Suppressor macrophage treated with lipopolysaccharide for 1 hour (primary cell): ENCODE measurements at places on chromosomes 12 and 14.

DNA sequence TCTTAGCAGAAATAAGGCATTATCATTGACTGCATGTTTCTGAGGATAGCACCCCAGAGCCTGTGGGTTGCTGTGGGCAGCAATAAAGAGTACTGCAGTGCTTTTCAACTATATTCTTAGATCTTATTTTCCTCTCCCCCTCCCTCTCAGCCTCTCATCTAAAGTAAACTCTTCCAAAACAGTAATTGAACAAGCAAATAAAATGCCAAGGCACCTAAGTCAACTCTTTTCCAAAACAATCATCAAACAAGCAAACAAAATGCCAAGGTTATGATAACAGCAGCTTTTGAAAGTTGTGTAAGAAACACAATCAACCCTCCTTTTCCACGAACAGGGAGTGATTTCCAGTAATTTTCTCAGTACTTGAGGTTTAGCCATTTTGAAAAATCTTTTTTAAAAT is 1542.6 kb downstream of the AACS start:
- no peak for DNase-seq

- peak; percentile 36 for DNase-seq
These were observed 33.9 kb downstream of the SCARB1 start for GRCh38 chr12:124829708-124830304.

- DNase-seq: no peak
These were observed 185.1 kb upstream of the DDHD1 start for GRCh38 chr14:53338192-53338591.

DNA sequence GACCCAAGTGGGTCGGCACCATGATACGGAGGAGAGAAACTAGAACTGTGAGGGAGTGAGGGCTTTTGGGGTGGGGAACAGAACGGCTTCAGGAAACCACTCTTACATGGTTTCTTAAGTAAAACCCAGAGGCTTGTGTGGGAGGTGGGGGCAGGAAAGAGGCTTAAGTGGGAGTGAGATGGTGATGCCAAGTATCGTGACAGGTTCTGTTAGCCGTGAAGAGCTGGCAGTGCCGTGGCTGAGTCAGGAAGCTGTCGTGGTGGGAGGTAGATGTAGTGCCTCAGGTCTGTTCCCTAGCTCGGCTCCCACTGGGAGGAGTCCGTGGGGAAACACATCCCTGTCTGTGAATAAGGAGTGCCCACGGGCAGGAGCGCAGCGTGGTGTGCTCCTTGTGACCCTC is 185.8 kb upstream of the FKBP4 start:
- peak; percentile 49 for DNase-seq

DNA sequence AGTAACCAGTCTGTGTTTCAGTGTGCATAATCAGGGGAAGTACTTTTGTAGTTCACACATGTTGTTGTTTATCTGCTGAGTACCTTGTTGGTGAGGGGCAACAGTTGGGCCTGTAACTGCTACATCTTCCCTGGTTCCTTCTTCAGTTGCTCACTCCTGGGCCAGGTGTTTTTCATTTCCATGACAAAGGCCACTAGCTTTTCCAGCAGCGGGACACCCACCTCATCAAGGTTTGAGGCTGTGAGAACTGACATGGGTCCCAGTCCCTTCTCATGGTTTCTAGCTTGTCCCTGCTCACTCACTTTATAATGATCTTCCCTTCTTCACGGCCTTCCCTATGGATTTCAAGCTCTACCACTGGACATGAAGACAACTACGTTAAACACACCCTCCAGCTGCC is 1.5 kb upstream of the NOXRED1 start:
- no peak for DNase-seq

- peak; percentile 45 for DNase-seq
These were observed 53.1 kb downstream of the SIX6 start for GRCh38 chr14:60561845-60562746.

- DNase-seq: no peak
These were observed 8.3 kb upstream of the WSCD2 start for GRCh38 chr12:108120863-108121165.

- DNase-seq: no peak
These were observed 39.1 kb upstream of the CRADD start for GRCh38 chr12:93638095-93638494.

DNA sequence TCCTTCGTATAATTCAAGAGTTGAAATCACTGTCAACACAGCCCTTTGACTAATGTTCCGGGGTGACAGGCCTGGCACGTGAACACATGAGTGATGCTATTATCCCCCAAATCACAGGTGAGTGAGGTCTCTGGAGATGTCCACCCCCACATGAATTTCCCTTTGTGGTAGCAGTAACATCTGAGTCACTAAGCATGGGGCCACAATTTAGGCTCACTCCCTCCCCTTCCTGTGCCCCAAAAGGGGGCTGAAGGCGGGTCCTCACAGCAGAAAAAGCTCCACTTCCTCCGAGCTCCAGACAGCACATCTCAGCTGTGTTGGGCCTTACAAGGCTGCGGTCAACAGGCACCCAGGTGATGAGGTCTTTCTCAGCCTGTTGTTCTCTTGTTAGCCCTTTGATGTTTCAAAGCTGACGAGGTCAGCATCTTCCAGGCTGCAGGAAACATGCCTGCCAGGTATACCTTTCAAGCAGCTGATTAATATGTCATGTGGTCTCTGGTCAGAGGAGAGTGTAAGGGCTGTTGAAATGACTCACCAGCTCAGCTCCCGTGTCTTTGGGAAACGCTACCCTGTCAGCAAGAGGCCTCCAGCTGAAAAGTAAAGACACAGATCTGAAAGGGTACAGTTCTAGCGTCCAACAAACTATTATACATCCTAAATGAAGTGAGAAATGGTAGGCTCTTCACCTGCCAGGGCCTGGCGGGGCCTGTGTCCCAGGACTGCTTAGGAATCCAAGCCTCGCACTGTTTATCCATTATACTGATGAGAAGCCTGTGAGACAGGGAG is 107.3 kb downstream of the ZFP36L1 start:
- peak; percentile 45 for DNase-seq

DNA sequence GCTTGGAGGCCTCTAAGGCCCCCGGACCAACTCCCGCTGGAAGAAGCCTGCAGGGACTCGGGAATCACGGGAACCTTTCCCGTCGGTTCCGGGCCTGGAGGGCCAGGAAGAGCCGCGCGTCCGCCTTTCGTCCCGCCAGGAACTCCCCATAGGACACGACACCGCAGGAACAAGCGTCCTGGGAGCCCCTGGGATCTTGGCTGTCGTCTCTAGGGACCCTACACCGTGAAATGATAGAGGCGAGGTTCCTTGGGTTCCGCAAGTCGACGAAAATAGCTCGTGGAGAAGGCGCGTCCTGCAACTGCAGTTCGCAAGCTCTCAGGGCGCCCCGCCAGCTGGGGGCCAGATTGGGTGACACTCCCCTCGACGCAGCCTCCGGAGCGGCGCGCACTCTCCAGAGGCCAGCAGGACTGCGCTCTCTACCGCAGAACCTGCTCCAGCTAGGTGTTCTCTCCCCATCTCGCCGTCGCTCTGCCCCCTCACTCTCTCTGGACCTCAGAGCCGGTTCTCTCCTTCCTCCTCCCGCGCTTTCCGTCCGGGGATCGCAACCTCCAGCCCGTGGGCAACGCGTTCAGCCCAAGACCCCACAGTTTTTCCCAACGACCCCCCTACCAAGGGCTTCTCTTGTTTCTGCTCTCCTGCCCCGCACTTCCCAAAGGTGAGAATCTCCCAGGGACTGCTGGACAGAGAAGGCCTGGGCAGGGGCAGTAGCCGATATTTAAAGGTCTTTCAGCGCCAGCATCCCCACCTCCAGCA is 776 bp downstream of the BMP4 start:
- DNase-seq: no peak

GRCh38 chr12:11509326-11509725 is 114.0 kb upstream of the PRB2 start:
- no peak for DNase-seq

DNA sequence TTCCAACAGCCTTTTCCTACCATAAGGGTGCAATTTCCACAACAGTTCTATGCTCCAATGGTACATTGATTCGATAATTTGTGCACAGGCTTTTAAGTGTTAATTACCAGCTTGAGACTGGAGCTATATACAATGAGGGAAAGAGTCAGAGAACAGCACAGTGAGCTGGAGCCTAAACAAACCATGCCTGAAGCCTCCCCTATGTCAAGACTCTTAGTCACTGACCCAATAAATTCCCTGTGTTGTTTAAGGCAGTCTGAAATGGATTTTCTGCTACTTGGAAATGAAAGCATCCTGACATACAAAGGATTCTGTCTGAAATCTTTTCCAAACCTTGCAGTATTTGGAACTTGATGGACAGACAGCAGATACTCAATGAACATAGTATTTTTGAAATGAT is 149.0 kb downstream of the EFCAB11 start:
- DNase-seq: no peak

DNA sequence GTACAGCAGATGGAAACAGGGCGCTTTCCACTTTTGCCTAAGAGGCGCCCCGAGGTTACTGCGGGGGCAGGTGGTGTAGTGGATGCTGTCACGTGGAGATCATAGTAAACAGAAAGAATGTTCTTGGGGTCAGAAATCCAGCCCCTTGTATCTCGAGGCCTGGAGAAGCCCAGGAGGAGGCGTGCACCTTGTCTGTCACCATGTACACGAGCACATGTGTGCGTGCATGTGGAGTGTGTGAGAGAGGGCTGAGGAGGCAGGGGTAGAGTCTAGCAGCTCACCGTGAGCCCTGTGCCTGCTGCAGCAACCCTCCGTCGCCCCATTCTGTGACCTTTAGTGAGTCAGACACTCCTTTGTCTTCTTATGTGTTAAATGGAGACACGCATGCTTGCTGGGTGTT is 59.0 kb downstream of the CACNA1C start:
- no peak for DNase-seq

- DNase-seq: no peak
These were observed 862 bp downstream of the KLRB1 start for GRCh38 chr12:9606736-9607372.

DNA sequence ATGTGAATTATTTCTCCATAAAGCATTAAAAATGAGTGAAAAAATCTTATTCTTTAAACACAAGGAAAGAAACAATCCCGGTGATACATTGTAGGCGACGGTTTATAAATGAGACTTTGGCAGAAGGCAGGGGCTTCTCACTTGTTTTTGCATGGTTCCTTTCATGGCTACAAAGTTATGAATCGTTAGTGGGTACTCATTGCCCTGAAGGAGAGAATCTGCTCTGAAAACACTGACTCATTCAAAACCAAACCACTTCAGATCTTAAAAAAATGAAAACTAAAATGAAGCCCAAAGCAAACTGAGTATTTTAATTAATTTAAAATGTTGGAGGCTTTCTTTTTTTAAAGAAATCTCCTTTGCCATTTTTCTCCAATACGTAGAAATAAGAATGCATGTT is 41.4 kb upstream of the AMIGO2 start:
- DNase-seq: no peak

GRCh38 chr14:68756000-68756481 is 36.8 kb downstream of the ZFP36L1 start:
- no peak for DNase-seq

DNA sequence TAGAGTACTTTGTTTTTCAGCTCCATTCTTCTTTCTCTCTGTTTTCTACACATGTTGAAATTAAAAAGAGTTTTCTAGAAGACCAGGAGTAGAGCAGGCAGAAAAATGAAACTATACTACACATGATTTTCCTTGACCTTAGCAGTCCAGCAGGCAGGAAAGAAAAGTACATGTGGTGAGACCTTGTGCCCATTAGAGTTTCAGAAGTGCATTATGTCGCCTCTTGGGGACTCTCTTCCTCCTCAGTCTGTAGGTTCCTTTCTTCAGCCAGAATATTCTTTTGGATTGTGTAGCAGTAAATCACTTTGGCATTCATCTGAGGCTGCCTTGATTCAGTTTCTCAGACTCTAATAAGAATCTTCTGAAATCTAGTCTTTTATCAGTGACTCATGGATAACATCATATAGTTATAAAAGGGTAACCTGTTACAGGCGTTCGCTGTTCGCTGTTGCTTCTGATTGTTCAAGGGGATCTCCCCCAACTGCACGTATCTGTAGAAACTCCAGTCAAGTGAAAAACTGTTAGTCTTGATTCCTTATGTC is 161.8 kb downstream of the ANO4 start:
- DNase-seq: no peak

DNA sequence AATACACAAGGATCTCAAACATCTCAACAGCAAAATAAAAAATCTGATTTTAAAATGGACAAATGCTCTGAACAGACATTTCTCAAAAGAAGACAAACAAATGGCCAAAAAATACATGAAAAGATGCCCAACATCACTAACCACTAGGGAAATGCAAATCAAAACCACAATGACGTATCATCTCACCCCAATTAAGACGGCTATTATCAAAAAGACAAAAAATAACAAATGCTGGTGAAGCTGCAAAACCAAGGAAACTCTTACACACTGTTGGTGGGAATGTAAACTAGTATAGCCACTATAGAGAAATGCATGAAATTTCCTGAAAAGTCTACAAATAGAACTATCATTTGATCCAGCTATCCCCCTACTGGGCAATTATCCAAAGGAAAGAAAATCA is 145.0 kb downstream of the BTG1 start:
- no peak for DNase-seq

GRCh38 chr12:56128670-56129205 is 671 bp downstream of the ESYT1 start:
- DNase-seq: peak; percentile 39

DNA sequence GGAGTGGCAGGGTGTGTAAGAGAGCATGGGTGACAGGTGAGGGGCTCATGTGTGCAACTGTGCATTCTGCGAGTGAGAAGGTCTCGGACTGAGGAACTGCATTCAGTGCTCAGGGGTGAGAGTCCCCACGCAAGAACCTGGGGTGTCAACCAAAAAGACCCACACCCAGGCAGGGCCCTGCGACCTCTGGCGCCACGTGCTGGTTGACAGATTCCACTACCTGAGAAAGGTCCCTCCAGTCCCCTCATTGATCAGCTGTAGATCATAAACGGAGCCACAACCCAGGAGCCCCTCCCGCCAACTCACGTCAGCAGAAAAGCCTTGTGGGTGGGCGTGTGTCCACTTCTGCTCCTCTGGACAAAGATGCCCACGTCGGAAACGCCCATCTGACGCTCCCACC is 98.7 kb downstream of the ASCL4 start:
- no peak for DNase-seq

DNA sequence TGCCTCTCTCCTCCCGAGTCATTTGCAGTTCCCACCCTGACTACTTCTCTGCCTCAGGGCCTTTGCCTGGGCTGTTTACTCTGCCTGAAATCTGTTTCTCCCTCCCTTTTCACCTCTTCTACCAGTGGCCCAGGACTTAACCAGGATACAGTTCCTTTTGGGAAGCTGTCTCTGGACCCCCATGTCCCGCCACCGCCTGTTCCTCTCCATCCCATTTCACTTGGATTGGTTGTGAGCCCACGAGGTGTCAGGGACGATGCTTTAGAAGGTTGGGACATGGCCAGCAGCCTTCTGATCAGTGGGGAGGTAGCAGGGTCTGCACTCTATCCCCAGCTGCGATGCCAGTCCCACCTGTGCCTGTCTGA is 51.8 kb downstream of the FAM222A start:
- DNase-seq: no peak

DNA sequence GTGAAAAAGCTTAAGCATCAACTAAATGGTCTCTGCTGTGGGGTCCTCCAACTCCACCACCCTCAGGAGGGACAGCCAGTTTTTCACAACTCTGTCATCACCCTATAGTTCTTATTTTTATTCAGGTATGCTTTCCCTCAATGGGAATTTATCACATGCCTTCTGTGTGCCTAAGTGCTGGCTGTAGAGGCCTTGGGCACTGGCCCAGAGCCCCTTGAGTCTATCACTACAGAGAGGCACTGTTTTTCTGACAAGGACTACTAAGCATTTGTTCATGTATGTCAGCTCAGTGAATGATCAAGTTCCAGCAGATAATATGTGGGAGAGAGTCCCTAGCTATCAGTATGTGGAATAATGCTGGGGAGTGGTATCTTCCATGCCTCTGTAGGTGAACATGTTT is 463.9 kb downstream of the NPAS3 start:
- DNase-seq: no peak
